Hypothalamus (tissue), 51 donors: ENCODE measurements at places on chromosomes 3 and 15.

DNA sequence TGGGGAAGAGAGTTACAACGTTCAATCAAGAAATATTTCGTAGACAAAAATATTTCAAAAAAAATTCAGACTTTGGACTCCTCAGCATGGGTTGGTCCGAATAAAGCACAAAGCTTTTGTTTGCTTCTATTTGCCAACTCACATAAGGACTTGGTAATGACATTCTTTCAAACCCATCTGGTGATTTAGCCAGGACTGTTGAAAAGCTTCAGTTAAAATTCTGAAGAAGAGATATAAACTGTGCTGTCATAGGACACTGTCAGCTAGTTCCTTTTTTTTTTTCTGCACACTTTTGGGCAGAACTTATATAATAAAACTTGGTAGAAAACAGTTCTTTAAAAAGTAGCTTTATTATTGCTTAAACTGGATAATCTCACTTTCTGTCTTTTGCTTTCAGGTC is 660.8 kb upstream of the SGO1 start:
- DNase-seq, result no peak

- DNase-seq, result no peak
Measured at GRCh38 chr3:45573591-45573990, 21.0 kb upstream of the LIMD1 start.

DNA sequence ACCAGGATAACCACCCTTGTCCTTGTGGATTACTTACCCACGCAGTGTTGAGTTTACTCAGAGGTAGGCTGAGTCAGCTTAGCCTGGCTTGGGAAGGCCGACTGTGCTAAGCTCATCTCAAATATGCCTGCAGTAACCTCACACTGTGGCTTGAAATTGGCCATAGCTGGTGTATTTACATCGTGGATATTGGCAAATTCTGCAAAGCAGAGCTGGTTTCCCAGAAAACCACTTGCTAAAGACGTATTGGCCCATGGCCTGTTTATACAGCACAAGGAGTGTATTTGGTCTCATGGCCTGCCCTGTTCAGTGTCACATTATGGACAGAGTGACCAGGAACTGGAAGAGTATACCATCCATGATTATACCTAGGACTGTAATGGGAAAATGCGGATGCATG is 170.5 kb upstream of the UBE3A start:
- DNase-seq, result no peak

DNA sequence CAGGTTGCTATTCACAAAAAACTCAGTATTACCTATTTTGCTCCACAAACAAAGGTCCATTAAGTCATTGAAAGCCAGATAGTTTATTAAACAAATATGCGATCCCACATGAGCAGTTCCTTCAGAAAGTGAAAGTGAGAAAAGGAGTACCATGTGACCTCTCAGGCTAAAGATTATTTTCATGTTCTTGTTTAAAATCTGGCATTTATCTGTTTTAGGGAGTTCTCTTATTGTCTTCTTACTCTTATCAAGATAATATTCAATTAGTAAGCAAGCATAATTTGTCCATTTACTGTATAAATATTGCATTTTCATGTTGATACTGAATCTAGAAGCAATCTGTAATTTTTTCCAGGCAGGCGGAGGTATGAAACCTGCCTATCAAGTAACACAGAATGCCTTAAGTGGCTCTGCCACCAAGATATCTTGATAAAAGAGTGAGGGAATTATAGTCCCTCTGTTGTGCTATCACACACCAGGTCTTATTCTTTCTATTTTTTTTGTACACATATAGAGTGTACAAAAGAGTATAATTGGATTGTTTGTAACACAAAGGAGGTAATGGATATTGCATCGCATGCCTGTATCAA is 20.1 kb upstream of the PLSCR5 start:
- no peak for DNase-seq

- no peak for DNase-seq
Measured at GRCh38 chr3:125624341-125624740, 29.0 kb upstream of the OSBPL11 start.

GRCh38 chr15:65767895-65768294 is 24.2 kb downstream of the DENND4A start:
- DNase-seq, result no peak

DNA sequence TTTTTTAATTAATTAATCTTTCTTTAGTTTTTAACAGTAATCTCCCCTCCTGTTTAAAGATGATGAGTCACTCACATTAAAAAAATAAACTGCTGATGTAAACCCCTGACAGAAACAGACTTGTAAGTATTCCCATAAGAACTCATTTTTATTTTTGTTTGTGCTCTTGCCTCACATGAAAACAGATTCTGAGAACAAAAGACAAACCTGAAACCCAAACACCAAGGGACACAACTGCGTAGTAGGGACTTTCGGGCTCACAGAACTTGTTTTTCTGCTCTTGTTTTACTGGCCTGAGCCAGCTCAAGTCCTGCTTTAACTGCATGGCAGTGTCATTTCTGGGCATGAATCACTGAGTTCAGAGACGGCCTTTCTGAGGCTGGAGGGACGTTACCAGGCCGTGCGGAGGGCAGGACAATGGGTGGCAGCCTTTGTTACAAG is 600.8 kb downstream of the FOXP1 start:
- DNase-seq, result peak; percentile 48

DNA sequence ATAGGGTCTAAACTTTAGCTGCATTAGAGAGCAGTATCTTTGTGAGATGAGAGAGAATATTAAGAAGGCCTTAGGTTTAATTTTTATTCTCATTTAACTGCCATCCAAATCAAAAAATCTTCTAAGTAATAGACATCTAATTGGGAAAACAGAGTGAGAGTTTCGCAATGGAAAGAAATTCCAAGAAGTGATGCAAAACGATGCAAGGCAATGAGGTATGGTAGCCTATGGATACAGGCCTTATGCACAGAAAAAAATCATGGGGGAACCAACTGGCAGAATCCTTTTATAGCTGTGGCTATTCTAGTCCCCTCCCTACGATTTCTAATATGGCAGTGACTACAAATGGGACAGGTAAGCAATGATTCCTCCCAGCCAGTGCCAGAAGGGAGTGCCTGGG is 225.9 kb downstream of the GREM1 start:
- no peak for DNase-seq

GRCh38 chr3:156424758-156425157 is 130.2 kb downstream of the SSR3 start:
- no peak for DNase-seq

DNA sequence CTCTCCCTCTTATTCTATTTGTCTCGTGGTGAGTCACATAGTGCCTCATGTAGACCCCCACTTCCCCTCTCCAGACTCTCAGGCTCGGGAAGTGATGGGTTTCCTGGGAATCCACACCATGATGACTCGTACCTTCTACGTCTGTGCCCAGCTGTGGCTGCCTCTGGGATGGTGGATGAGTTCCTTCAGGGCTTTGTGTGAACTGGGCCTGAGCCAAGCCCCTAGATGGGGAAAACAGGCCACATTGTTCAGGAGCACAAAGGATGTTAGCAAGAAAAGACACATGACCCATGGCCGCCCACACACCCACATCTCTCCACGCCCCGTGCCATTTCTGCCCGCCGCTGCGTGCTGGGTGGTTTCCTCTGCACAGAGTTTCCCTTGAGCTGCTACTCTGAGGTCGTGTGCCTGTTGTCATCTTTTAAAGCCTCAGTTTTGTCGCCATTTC is 10.5 kb downstream of the ISG20 start:
- DNase-seq, result no peak

DNA sequence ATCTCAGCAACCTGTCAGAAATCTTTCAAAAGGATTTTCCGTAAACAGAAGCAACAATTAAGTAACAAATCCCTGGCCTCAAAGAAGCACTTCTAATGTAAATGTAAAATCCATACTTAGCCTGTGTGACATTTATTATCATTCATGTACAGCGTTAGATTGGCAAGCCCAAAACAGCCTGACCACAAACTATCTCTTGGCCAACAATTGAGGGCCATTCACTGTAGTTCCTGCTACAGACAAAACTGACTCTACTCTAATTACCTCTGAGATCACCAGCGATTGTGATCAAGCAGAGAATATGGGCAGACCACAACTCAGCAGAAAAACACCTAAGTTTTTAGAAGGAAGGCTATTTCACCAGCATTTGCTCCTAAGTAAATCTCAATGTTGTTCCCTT is 9.2 kb downstream of the SHQ1 start:
- DNase-seq, result no peak

GRCh38 chr3:127948211-127948610 is 33.2 kb downstream of the KBTBD12 start:
- no peak for DNase-seq

DNA sequence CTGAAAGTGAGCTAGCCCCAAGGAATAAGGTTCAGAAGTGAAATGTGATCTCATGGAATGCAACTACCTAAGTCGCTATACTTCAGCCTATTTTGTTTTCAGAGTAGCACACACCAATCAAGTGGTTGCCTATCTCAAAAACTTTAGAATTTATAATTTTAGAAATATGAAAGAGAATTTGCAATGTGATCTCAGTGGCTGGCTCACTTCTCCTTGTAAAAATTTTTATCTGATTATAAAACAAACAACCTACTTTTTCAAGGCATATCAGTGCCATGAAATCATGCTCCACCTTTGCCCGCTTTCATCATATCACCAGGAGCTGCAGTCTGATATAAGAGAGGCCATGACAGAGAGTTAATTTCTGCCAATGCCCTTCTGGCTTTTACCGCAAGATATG is 47.3 kb downstream of the CLDN11 start:
- DNase-seq, result no peak

DNA sequence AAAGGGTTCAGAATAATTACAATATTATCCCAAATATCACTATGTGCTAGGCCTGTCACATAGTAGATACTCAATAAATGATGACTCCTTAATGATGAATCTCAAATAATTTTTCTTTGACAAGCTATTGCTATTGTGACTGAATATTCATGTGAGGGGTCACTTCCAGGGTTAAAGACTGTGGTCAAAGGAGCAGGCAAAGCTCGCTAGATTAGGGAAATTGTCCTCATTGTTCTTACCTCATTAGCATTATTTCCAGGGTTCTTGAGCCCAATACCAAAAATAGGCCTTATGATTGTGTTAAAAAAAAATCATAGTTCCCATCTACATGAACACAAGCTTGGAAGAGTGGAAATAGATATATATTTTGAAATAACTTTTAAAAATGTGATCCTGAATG is 252.2 kb downstream of the GAP43 start:
- no peak for DNase-seq

DNA sequence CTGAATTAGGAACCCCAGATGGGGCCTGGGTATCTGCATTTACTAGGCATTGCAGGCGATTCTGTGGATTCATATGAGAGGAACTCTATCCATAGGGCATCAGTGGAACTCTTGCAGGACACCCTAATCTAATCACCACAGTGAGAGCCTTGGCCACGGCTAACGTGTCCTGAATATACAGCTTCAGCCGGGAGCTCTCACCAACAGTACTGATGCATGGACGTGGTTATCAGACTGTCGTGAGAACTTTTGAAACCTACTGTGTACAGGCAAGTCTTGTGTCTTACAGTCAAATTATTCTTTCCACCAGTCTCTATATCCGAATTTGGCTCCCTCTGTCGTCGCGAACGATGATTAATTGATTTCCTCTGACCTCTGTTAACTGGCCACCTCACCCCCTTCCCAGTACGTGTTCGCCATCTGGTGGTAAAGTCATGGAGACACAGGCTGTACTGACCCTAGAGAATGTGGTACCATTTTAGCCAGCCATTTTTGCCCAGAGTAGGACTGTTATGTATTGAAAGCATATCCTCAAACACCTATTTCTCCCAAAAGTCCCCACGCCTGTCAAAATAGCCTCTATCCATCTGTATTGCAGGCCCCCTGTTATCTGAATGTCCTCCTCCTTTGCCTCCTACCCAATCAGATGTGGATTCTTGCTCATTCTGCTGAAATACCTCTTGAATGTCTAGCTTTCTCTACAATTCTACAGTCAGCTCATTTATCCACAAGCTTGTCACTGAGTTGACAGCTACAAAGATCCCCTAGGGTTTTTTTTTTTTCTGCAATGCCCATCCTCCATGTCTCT is 39.7 kb downstream of the GLDN start:
- DNase-seq, result peak; percentile 22

DNA sequence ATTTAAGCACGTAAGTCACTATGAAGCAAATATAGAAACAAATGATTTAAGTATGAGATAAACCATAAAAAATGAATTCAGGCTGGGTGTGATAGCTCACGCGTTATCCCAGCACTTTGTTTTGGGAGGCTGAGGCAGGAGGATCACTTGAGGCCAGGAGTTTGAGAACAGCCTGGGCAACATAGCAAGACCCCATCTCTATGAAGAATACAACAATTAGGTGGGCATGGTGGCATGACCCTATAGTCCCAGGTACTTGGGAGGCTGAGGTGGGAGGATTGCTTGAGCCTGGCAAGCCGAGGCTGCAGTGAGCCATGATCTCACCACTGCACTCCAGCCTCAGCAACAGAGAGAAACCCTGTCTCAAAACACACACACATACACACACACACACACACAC is 34.2 kb downstream of the TMCC1 start:
- DNase-seq, result no peak

GRCh38 chr15:31977812-31978661 is 52.3 kb upstream of the CHRNA7 start:
- peak; percentile 40 for DNase-seq

DNA sequence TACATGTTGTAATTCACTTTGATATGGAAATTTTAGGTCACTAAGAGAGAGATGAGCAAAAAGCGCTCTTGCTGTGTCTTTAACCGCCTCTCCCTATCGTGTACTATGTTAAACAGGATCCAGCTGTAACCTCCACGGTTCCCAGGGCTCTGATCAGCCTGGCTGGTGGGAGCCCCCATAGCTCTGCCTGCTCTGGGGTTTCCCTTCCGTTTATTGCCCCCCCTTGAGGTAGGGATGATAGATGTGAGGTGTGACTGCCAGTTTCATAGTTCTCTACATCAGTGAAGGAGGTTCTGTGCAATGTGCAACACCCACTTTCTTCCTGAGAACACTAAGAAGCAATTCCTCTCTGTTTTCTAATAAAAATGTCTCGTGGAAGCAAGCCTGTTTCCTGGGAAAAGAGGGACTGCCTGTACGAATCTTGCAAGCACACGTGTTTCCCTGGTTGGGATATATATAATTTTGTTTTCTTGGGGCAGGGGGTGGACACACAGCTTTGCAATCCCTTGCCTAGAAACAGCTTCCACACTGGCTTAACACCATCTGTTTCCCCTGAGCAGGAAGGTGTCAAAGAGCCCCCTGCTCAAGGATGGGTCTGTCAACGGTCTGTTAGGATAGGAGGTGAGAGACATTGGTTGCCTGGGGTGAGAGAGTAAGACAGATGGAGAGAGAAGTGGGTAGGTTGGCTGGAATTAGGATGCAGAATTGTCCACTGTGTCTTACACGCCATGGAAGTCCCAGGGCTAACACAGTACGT is 23.8 kb downstream of the CORO2B start:
- no peak for DNase-seq

DNA sequence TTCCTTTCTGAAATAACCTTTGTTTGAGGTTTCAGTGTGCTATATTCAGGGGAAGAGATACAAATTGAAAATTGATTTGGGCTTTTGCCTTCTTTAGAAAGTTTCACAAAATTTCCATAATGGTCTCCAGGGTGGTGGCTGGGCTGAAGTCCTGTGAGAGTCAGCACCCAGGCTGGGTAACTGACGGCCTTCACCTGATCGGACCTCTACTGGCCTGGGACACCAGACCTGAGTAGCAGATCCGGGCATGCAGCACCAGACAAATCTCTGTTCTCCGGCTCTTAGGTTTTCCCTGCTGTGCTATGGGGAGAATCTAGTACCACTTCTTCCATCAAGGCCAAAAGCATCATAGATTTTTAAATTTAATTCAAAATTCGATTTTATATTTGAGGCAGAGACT is 133.0 kb upstream of the LMCD1 start:
- no peak for DNase-seq

- no peak for DNase-seq
Measured at GRCh38 chr3:66957367-66957766, 40.7 kb upstream of the KBTBD8 start.
